CD4-positive, alpha-beta T cell treated with Interleukin-4 for 4 hours (primary cell): ENCODE measurements at places on chromosomes 6 and 20.

DNA sequence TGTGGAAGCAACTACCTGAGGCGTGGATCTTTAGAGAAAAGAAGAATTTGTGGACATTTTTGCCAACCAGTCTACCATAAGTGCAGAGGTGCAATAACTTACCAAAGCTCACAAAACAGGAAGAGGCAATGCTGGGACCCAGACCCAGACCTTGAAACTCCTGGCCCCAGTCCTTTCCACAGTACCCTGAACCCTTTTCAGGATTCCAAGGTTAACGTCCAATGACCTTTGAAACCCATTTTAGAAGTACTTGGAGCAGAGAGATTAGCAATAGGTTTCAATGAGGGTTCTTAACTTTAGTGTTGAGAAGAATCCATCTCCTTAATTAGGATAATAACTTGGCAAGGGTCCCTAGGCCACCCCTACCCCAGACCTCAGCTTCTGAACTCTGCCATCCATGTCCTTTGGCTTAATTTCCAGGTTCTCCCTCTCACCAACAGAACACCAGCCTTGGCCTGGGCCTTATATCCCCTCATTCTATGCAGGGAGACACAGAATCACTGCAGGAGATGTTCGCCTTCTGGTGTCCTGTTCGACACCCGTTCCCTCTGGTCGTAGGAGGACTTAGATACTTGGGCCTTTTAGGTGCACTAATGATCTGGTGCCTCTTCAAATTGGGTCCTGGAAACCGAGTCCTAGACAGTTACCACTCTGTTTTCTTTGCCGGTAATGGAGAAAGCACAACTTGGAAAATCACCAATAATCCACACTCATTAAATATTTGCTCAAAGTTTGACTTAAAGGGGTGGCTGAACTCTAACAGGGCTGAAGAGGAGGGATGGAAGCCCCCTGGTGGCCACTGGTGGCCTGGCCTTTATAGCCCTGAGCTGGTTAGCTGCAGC is 40.6 kb downstream of the ISM1 start:
- DNase-seq: peak; percentile 51

DNA sequence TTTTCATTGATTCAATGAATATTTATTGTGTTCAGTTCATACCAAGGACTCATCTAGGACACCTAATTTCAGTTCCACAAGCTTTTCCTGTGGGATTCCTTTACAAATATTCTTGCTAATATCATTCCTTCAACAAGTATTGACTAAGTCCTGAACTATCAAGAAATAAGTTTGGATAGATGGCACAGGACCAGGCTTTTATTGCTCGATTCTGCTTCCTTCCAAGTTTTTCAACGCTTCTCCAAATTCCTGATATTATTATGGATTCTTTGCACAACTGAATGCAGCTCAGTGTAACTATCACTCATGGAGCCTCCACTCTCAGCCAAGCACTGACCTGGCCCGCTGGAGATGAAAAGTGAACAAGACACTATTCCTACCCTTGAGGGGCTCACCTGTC is 32.7 kb upstream of the COL21A1 start:
- DNase-seq: no peak

DNA sequence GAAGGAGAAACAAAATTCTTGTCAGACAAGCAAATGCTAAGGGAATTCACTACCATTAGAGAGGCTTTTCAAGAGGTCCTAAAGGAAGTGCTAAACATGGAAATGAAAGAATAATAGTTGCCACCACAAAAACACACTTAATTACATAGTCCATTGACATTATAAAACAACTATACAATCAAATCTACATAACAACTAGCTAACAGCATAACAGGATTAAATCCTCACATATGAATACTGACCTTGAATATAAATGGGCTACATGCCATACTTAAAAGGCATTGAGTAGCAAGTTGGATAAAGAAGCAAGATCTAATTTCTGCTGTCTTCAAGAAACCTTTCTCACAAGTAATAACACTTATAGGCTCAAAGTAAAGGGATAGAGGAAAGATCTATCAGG is 811.5 kb upstream of the CITED2 start:
- DNase-seq: no peak

GRCh38 chr6:24749297-24749696 is 25.4 kb upstream of the GMNN start:
- DNase-seq: no peak

GRCh38 chr6:3303795-3304411 is 45.2 kb downstream of the PSMG4 start:
- DNase-seq: no peak

GRCh38 chr6:125018136-125018535 is 55.9 kb downstream of the RNF217 start:
- no peak for DNase-seq

DNA sequence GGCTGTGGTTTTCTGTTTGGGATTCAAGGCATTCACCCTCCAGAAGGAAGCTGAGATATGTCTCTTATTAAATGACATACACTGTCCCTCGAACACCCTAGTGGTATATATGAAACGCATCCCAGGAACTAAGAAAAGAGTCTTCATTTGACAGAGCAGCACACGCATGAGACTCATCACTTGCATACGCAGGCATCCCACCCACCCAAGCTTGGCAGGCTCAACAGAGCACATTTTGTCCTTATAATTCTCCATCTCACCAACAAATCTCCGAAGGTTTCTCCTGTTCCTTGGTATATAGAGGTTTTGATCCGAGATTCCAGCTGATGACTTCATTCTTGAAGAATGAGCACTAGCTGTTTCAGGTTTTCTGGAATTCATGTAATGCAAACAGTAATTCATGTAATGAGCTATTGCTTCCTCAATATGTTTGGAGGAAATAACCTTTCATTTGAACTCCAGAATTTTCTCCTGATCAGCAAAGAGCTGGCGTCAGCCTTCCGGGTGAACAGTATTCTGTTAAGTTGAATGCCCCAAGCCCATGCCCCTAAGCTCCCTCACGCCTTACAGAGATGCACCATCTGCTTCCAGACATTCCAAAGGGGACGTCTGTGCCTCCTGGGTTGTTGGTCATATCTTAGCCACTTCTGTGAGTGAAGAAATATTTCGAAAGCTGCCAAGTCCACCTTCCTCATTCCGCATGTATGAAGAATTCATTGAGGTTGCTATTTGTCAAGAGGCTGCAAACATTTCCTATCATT is 66.0 kb upstream of the CDH4 start:
- DNase-seq: no peak

- no peak for DNase-seq
These were observed 89.4 kb upstream of the TNFAIP3 start for GRCh38 chr6:137777687-137778075.

GRCh38 chr20:62692176-62692575 is 16.5 kb upstream of the NTSR1 start:
- DNase-seq: no peak

DNA sequence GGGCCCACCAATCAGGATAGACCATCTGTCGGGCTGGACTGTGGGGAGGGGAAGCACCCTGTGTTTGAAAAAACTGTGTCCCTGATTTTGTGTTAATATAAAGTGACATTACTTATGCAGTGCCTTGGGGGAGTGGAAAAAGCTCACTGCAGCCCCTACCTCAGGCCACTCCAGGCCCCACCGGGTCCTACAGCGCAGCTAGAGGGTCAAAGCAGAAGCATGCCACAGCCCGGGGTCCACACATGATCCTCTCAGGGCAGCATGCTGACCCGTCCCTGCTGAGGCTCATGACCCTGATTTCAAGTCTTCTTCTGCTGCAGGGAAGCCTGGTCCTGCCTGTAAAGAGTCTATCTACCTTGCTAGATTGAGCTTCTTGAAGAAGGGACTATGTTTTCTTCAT is 133.0 kb upstream of the PLCB4 start:
- no peak for DNase-seq

GRCh38 chr6:22059126-22059525 is 237.7 kb downstream of the PRL start:
- no peak for DNase-seq

DNA sequence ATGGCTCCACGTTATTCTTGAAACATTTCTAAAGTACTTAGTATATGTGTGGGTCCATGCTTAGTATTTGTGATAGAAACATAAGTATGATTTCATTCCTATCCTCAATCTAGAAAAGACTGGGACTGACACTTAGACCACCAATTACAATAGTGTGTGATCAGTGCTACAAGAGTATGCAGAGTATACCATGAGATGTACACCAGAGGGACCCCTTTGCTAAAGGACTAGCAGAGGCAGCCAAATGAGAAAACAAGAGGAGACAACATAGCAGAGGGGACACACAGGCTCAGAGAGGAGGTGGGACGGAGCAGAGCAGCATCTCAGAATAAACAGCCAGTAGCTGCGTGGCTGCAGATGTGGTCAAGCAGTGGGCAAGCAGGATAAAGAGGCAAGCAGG is 21.0 kb downstream of the RMND1 start:
- no peak for DNase-seq

- no peak for DNase-seq
These were observed at the start of gene DEFB119 for GRCh38 chr20:31390490-31390889. DEFB119 (minus strand) TSS chr20:31390590; CDS start chr20:31390483, 107 bp downstream.

- DNase-seq: no peak
These were observed 21.6 kb downstream of the SPAG4 start for GRCh38 chr20:35637276-35637675.

GRCh38 chr20:37359836-37360235 is 13.9 kb downstream of the SRC start:
- DNase-seq: no peak

DNA sequence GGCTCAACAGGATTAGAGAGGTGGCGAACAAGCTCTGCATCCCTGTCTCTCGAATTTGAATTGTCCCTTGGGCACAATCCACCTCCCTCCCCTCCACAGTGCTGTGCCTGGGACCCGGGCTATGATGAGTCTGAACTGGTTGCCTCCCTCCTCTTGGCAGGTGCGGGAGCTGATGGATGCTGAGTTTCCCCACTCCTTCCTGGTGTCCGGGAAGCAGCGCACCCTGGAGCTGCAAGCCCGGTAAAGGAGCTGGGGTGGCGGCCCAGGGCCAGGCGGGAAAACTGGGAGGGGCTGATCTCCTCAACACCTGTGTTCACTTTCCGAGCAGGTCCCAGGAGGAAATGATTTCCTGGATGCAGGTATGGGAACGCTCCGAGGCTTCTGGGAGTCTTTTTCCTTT is 14.9 kb downstream of the FGD2 start:
- DNase-seq: no peak

DNA sequence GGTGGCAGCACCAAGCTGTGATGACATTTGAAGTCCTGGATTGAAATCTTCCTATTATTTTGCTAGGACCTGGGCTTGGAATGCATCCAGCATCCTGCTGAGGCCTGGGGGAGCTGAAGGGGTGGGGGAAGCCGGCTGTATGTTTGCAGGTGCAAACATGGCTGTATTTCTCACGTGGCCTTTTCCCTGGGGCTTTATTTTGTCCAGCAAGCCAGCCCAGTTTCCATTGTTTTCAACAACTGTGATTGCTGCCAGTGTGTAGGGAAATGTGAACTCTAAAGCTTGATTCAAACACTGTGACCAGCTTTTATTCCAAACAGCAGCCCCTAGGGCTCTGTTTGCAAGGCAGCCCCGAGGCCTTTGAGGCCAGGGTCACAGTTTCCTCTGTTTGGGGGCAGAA is 683.0 kb downstream of the DHX35 start:
- DNase-seq: no peak

DNA sequence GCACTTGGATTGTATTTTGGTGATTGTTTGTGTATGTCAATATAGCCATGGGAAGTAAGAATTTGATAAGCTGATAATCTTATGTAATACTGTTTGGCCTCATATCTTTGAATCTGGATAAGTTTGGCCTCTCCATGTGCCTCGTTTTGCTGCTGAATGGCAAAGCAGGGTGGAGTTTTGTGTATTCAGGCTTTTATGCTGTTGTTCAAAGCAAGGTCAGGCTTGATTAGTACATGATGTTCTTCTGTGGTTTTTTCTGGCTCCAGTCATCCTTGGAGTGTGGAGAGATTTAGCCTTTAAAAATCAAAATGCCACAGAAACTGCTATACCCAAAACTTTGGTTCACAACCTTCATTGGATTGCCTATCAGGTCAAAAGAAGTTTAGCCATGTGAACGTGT is 728.9 kb upstream of the GJE1 start:
- DNase-seq: no peak

- peak; percentile 50 for DNase-seq
These were observed 20.1 kb downstream of the RNF24 start for GRCh38 chr20:3995067-3995748.

DNA sequence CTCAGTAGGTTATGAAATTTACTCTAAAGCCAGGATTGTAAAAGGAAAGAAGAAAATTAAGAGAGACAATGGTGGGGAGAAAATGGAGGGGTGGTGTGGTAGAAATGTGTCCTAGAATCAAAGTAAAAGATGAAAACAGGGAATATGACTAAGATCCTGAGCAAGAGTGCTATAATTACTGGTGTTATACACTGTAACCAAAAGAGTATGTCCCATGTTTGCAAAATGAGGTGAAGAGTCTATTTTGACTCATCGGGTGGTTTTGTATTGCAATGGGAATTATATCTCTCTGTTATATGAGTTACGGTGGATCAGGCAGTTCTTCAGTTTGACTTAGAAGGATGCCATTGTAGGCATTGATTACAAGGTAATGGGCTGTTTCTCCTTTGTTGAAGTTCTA is 8.5 kb downstream of the L3MBTL3 start:
- DNase-seq: no peak

DNA sequence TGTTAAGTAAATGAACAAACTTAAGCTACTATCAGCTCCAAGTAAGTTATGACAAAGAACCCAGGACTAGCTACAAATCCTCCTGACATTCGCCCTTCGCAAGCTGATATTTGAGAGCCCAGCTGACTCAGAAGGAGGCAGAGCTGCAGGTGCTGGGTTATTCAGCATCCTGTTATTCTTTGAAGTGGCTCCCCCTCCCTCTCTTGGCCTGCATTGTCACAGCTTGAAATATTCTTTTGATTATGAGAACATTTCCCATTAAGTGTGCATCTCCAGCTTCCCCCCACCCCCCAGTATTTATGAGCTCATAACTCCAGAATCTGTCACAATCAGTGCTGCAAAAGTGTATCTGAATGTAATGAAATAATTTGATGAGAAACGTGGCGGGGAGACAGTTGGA is 78.8 kb upstream of the RALY start:
- peak; percentile 32 for DNase-seq

DNA sequence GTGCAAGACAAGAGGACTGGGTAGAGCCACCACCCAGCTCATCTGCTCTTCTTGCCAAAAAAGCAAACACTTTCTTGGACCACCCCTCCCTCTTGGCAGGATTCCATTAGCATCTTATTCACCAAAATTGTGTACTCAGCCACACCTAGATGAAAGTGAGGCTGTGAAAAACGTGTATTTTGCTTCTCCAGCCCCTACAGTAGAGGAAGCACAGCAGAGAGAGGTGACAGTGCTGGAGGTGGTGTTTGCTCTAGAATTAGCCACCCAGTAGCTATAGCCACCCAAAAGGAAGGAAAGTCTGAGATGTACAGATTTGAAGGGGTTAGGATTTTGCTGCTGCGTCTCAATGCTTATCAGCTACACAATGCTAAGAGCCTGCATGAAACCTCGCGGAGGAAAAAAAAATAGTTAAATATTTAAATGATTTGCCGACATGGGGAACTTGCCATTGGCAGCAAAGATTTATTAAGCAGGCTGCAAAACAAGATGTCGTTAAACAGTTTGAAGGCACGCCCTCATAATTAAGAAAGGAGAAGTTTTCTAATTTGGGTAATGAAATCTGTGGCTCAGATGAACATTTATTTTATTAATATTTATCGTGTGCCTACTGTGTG is 287.3 kb downstream of the ZNF217 start:
- no peak for DNase-seq
